ENCODE measurements at places on chromosomes 2 and 18.

- no peak for DNase-seq
- no peak overlapping the region for H3K4me3 ChIP-seq
- H3K27me3 ChIP-seq: peaks cover 42% of the 10 kb centered on the region
Measured at GRCh38 chr2:11128243-11128951, 26.9 kb upstream of the SLC66A3 start.

DNA sequence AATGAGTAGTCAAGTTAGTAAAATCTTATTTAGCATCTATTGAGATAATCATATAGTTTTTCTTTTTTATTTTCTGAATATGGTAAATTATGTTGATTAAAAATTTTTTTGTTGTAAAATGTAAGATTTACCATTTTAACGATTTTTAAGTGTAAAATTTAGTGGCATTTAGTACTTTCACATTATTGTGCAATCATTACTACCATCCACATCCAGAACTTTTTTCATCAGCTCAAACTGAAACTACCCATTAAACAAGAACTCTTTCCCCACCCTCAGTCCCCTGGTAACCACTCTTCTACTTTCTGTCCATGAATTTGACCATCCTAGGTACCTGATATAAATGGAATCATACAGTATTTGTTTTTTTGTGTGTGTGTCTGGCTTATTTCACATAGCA, 11.1 kb downstream of the RAB3GAP1 start:
- H3K36me3 ChIP-seq: peaks cover 89% of the 10 kb centered on the region
- H3K27ac ChIP-seq: no peak overlapping the region

- peak overlapping the region; percentile 93 for H3K4me3 ChIP-seq
- peaks cover 56% of the 10 kb centered on the region for H3K4me1 ChIP-seq
- peaks cover 6% of the 10 kb centered on the region for H3K27me3 ChIP-seq
- no peaks in the 10 kb centered on the region for H3K36me3 ChIP-seq
Measured at GRCh38 chr18:75208155-75208835, 644 bp downstream of the PTGR3 start.

DNA sequence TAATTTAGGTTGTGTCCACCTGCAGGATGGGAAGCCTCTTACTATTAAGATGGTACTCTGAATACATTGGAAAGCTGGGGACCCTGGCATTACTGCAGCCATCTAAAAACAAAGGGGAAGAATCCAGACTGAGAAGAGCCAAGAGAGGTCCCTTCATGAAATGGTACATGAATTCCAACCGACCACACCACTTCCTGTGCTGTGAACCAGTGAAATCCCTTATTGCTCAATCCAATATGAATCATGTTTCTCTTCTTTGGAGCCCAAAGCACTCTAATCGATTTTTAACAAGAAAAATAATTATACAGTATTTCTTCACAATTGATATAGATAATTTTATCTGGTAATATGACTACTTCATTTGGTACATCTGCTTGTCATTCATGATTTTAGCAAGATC, 479.7 kb upstream of the RAB6C start:
- DNase-seq: no peak
- H3K4me1 ChIP-seq: no peaks in the 10 kb centered on the region
- H3K27ac ChIP-seq: no peak overlapping the region
- peaks cover 11% of the 10 kb centered on the region for H3K27me3 ChIP-seq
- no peaks in the 10 kb centered on the region for H3K36me3 ChIP-seq
- no peak overlapping the region for H3K4me3 ChIP-seq

DNA sequence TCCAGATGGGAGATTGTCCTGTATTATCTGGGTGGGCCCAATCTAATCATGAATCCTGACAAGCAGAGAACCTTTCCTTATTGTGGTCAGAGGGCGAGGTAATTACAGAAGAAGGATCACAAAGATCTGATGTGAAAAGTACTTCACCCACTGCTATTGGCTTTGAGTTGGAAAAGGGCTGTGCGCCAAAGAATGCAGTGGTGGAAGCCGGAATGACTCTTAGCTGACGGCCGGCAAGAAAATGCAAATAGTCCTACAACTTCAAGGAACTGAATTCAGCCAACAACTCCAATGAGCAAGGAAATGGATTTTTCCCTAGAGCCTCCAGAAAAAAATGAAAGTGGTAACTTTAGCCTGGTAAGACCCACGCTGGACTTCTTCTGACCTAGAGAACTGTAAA, 67.3 kb downstream of the CTNNA2 start:
- H3K27ac ChIP-seq: no peak overlapping the region
- no peaks in the 10 kb centered on the region for H3K36me3 ChIP-seq
- H3K4me1 ChIP-seq: peaks cover 20% of the 10 kb centered on the region
- no peak overlapping the region for H3K4me3 ChIP-seq

DNA sequence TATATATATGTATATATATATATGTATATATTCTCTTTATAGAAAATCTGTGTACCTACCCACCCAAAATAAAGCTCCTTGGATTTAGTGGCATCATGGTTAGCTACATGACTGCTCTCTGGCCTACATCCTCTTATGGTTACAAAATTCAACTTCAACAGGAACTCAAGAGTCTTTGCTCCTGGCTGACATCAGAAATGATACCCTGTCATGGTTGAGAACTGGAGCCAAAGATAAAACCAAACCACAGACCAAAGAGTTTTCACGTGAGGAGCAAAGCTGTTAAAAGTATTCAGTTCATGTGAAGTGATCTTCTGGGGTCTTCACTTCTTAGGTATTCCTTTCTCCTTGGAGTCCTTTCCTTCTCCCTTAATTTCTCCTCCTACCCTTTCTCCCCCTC, 476.3 kb downstream of the SOX11 start:
- peaks cover 26% of the 10 kb centered on the region for H3K4me1 ChIP-seq
- no peak overlapping the region for H3K27ac ChIP-seq
- no peak for DNase-seq
- peaks cover 4% of the 10 kb centered on the region for H3K27me3 ChIP-seq
- no peak overlapping the region for H3K4me3 ChIP-seq

DNA sequence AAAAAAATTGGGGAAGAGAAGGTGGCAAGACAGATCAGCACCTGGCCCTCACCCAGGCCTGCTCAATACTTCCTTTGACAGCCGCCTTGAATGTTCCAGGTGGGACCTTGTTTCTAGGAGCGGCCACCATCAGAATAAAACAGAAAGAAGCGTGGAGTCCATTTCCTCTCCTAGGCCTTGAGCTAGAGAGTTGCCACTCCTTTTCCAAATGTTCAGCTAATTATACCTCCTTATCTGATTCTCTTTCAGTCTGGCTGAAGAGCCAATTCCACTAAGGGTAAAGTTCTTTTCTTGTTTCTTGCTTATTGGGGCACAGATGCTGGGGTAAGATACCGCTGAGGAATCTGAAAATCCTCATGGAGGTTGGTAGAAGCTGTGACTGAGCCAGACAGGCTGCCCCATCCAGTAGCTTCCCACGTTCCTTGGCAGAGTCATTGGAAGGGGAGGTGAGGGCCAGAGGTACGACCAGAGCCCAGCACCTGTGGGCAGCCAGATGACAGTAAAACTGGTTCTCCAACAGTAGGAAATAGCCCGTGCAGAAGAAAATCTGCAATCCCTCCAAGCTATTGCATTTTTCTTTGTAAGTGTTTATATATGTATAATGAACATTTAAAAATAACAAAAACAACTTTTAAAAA, 51.5 kb downstream of the PLB1 start:
- H3K4me3 ChIP-seq: no peak overlapping the region
- DNase-seq: no peak
- H3K4me1 ChIP-seq: peaks cover 43% of the 10 kb centered on the region
- H3K27ac ChIP-seq: no peak overlapping the region
- H3K36me3 ChIP-seq: no peaks in the 10 kb centered on the region

GRCh38 chr2:195168369-195168768, 488.7 kb upstream of the SLC39A10 start:
- no peaks in the 10 kb centered on the region for H3K4me1 ChIP-seq
- H3K4me3 ChIP-seq: no peak overlapping the region
- no peak overlapping the region for H3K27ac ChIP-seq
- no peaks in the 10 kb centered on the region for H3K36me3 ChIP-seq
- DNase-seq: no peak

DNA sequence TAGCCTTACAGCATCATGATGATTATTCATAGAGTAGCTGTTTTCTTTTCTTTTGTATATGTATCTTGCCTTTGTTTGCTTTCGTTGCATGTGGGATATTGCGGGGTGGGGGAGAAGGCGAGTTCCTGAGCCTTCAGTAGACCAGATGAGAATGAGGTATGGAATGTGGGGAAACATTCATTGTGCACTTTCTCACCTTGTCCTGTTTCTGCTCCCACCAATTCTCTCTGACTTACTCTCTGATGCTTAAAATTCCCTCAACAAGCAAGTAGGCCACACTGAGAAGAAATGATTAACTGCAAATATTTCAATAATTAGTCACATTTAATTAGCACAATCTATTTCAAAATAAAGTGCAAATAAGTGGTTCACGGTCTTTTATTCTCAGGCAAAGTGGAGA, 31.0 kb downstream of the GKN2 start:
- H3K27ac ChIP-seq: no peak overlapping the region
- no peaks in the 10 kb centered on the region for H3K36me3 ChIP-seq
- DNase-seq: no peak
- no peaks in the 10 kb centered on the region for H3K4me1 ChIP-seq
- H3K27me3 ChIP-seq: peaks cover 14% of the 10 kb centered on the region

DNA sequence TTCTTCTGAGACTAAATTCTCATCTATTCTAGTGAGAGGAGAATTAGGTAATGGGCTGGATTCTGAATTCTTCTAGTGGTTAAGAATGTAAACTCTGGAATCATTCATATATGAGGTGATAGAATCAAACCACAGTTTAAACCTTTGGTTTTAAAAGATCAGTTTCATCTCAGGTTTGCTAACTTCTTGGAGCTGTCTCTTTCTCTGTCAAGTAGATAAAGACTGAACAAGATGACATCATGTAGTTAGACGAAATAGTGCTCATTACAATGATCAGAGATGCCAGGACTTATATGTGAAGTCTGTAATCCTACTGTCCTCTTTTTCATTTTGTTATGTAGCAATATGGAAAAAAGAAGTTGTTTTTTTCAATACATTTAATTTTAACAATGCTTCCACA, 4.9 kb downstream of the CEBPZOS start:
- no peak overlapping the region for H3K27ac ChIP-seq
- no peaks in the 10 kb centered on the region for H3K27me3 ChIP-seq
- H3K4me3 ChIP-seq: no peak overlapping the region
- no peaks in the 10 kb centered on the region for H3K4me1 ChIP-seq
- peaks cover 56% of the 10 kb centered on the region for H3K36me3 ChIP-seq

DNA sequence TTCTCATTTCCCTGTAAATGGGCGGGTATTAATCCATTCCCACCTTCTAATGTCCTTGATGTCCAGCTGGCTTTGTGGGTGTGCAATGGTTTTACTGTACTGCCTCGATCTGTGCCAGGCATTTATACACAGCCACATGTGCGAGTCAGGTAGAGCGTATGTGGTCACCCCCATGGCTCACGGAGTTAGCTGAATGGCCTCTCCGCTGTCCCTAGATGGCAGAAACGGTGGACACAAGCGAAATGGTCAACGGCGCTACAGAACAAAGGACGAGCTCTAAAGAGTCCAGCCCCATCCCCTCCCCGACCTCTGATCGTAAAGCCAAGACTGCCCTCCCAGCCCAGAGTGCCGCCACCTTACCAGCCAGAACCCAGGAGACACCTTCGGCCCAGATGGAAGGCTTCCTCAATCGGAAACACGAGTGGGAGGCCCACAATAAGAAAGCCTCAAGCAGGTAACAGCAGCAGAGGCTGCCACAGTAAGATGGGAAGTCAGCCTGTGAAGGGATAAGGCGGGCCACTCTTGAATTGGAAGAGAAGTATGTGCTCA, 59.1 kb upstream of the EML6 start:
- H3K4me1 ChIP-seq: peaks cover 10% of the 10 kb centered on the region
- no peak for DNase-seq
- no peak overlapping the region for H3K4me3 ChIP-seq

All from nephron progenitor cell (in vitro differentiated cells).